Fibroblast of skin of right quadriceps (primary cell): ENCODE measurements at places on chromosomes 3 and 15.
A peak's percentile ranks its signal among the peaks of the same experiment; 100 is the strongest.

- peak; percentile 22 for DNase-seq
Measured at GRCh38 chr3:24177201-24177600, 232.1 kb downstream of the NR1D2 start.

DNA sequence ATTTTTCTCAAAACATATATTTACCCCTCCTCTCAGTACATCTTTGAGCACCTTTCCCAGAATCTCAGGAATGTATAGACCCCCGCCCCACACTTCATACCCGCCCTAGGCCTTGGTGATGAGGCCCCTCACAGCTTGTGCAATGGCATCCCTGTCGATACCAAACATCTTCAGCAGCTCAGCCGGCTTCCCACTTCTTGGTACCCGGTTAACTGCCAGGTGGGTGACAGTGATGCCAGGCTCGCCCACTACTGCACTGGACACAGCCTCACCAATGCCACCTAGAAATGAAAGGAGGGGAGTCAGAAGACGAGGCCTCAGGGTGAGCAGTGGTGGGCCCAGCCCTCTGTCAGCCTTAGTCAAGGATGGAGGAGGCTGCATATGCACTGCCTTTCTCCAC lies 30.2 kb downstream of the TKT start:
- no peak for DNase-seq

- DNase-seq: peak; percentile 76
Measured at GRCh38 chr3:52831500-52832301, 1.2 kb upstream of the ITIH4 start.

DNA sequence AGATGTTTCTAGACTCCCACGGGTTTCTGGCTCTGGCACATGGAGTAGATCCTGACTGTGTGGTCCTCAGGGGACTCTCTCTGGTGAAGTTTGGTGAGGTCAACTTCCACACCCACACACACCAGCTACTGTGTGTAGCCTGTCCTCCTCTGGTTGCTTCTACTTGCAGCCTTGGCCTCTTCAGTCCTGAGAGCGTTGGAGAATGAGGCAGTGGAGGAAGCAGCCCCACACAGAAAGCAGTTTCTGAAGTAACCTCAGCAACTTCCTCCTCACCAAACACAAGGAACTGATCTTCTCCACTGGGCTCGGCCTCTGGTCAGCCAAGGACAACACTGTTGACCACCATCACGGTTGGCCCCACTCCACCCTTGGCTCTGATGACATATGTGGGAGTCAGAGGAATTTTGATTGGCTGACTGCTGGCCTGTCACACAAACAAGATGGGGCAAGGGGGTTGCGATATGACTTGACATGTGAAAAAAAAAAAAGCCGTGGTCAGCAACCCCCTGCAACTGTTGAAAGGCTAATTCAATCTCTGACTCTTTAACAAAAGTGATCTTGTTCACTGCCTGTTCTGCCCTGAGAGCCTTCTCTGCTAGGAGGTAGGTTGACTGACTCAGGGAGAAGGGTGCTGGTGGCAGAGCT lies 19.6 kb downstream of the CD86 start:
- DNase-seq: no peak

DNA sequence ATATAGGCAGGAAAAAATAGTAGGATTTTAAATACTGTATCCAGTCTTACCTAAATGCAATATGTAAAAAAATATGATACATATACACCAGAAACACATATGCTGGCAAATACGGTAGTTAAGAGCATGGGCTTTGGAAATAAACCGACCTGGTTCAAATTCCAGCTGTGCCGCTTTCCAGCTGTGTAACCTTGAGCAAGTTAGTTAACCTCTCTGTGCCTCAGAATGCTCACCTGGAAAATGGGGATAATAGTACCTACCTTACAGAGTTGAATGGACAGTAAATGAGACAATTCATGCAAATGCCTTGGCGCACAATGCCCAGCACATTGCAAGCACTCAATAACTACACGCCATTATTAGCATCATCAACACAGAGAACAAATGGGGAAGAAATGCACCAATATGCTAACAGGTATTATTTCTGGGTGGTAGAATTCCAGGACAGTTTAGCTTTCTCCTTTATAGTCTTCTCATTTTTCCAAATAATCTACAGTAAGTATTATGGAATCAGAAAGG lies 50.6 kb downstream of the SUMF1 start:
- no peak for DNase-seq

- peak; percentile 4 for DNase-seq
Measured at GRCh38 chr3:14725564-14726440, 50.9 kb downstream of the C3orf20 start.

DNA sequence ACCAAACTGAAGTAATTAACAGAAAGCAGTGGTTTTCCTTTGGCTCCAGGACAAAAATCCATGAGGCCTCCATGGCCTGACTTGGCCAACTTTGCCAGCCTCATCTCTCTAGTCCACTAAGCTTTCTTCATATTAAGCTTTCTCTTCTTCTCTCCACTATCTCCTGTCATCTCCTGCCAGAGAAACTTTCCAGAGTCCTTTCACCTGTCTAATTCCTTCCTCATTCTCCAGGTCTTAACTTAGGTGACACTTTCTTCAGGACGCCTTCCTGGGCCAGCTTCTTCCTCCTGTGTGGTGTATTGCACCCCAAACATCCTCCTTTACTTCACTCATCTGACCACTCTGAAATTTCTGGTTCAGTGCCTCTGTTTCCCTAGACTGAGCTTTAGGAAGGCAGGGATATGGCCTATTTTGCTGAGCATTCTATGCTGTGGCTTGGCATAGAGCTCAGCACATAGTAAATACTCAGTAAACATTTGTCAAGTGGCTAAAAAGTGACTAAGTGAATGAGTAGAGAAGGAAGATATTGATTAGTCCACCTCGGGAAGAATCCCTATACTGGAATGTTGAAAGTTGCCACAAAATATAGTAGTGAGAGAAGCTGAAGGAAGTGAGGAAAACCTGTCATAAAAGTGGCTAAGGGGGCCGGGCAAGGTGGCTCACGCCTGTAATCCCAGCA lies 34.6 kb upstream of the IGF2BP2 start:
- DNase-seq: no peak

GRCh38 chr3:85182975-85183752 lies 224.4 kb downstream of the CADM2 start:
- no peak for DNase-seq

GRCh38 chr3:127042634-127043033 lies 59.7 kb downstream of the PLXNA1 start:
- no peak for DNase-seq

GRCh38 chr15:35448294-35448693 lies 97.7 kb downstream of the DPH6 start:
- DNase-seq: no peak

DNA sequence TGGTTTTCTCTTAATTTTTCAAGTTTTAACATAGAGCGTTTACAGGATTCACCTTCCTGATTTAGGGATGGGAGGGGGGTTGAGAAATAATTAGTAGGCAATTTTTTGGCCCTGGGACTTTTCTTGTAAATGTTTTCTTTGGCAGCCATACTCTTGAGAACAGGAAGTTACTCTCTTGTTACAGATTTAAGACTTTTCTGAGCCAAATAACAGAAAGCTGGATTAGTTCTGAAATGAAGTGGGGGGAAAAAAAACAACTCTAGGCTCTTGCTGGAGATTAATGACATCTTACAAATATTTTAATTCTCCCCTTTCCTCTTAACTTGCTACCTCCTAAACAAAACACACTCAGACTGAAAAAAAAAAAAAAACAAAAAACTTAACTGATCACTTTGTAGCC lies 13.8 kb upstream of the POLR2M start:
- DNase-seq: peak; percentile 67

DNA sequence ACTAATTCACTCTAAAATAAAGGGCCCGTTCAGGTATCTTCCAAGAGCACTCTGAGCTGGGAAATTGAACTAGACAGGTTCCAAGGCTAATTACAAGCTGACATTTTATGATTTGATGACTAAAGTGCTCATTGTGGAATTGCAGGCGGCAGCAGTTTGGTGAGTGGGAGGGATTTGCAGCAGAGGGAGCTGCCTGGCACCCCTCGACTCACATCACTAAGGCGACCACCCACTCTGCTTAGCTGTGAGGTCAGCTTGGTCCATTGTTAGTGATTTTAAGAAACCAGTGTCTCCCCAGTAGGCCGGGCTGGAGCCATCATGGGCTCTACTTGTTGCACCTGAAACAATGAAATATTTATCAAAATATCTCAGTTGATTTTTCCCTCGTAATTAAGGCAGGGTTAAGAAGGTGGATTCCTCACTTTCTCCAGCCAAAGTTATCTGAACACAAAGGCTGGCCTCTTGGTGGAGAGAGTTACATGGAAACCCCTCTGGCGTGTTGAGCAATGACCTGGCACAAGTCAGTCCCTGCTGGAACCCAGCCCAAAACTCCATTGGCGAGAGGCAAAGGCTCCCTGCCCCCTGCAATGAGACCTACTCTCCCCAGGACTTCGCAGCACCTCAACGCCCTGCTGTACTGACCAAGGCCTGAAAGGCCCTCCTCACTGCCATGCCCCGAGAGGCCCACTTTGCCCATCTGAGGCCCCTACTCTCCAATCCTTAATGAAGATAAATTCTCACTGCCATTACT lies 65.0 kb upstream of the ATP2B2 start:
- DNase-seq: no peak

GRCh38 chr15:91807122-91807521 lies 46.4 kb upstream of the SLCO3A1 start:
- DNase-seq: no peak

GRCh38 chr3:46565607-46566039 lies 479 bp downstream of the LRRC2 start:
- DNase-seq: no peak

DNA sequence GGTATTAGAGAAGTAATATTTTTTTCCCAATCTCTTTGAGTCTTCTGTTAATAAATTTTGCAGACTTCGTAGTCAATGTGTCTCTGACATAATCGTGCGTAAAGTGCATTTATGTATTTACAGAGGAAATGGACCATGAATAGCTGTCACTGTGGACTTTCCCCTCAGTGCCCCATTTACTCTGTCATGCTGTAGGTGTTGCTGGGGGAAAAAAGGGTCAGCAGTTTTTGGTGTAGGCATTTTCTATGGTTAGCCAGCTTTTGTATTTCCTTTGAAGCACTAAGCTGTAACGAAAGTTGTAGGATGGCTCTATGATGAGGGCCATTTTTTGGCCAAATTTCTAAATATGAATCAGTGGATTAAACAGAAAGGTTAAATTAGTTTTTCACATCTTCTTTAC lies 598.4 kb downstream of the FGF12 start:
- DNase-seq: no peak

DNA sequence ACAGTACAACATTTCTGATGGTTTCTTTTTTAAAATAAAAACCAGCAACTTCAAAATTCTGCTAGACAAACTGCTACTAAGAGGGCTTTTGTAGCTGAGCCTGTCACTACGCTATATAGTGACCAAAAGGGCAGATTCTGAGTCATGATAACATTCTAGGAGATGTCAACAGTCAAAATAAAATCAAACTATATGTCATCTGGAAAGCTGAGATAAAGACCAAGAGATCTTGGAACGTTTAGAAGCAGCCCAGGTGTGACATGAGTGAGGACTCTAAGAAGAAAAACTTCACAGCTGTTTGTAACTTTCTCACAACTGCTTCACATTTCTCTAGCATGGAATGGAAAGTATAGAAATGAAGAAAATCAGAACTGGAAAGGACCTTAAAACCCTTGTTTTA lies 84.6 kb downstream of the FILIP1L start:
- DNase-seq: no peak

- DNase-seq: peak; percentile 65
Measured at GRCh38 chr3:50340448-50341329, at the start of gene RASSF1. TSS of gene RASSF1 (minus strand) at chr3:50340836. CDS start at chr3:50340805, 31 bp downstream.

GRCh38 chr3:6770397-6770690 lies 90.6 kb upstream of the GRM7 start:
- no peak for DNase-seq

DNA sequence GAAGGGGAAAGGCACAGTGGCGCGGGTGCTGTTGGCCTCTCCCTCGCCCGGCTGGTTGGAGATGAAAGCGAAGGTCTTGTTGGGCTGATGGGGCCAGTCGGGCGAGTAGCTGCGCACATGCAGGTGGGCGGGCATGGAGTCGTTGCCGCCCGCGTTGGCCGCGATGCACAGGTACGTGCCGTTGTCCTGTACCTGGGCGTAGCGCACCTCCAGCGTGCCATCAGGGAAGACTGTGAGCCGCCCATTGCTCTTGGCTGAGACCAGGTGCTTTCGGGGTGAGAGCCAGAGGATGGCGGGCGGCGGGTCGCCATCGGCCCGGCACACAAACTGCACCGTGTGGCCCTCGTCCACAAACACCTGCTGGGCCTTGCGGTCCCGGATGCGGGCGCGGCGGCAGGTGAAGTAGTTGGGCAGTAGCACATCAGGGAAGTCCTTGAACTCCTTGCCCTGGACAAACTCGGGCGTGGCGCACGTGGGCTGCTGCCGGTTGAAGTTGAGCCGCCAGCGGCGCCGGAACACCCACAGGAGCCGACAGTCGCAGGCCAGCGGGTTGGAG lies 18.4 kb downstream of the LINGO1 start:
- DNase-seq: no peak

- DNase-seq: no peak
Measured at GRCh38 chr15:53746101-53746500, 13.4 kb downstream of the WDR72 start.

DNA sequence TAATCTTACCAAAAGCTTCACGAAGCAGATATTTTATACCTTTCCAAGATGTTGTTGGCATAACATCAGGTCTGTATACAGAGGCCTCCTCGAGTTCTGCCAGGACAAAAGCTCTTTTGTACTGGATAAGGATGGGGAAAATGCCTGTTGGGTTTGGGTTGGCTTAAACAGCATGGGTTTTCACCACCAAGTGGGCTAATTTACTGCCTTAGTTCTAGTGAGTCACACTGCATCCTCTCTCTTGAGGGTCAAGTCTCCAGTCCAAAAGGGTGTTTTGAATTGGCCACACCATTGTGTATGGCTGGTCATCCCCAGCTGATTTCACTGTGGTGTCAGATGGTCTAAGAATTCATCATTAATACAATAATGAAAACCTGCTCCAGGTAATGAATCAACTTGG lies 26.1 kb upstream of the BHLHE40 start:
- no peak for DNase-seq

GRCh38 chr3:190577225-190577624 lies 63.3 kb downstream of the IL1RAP start:
- DNase-seq: no peak

DNA sequence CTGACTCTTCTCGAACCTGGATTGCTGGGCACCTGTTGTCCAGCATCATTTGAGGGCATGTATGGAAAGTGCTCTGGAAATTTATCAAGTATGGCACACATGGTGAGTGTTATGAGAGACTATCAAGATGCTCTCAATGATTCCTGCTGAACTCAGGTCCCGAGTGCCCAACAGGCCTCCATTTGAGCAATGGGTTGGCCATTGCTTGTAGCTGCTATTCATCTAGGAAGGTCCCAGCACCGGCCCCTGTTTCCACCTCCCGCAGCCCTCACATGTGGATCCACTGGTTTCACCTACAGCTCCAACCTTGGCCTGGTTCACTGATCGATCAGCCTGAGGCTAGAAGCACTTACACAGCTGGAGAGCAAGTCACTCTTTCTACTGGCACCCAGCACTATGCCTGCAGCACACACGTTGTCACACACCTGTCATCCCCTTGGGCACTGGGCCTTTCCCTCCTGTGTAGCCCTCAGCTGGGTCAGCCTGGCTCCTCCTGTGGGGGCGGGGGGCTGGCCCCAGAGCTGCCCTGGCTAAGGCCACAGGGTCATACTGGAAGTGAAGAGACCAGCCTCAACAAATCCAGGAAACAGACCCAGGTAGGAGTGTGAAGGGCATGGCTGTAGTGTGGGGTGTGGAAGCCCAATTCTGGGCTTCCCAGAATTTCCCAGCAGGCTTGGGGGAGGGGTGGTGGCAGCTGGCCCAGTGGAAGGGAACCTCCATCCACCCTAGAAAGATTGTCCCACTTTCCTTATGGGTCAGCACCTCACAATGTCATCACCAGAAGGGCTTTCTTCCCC lies 41.7 kb upstream of the SMAD3 start:
- DNase-seq: no peak

GRCh38 chr3:39158148-39158715 lies 4.8 kb upstream of the CSRNP1 start:
- DNase-seq: no peak
